ENCODE measurements at places on chromosomes 16 and 17.
A peak's percentile ranks its signal among the peaks of the same experiment; 100 is the strongest.

GRCh38 chr16:72198021-72198711, 26.2 kb upstream of the PMFBP1 start:
- DNase-seq = peak; percentile 92

GRCh38 chr17:58244963-58245362, 6.6 kb downstream of the LPO start:
- DNase-seq = no peak

DNA sequence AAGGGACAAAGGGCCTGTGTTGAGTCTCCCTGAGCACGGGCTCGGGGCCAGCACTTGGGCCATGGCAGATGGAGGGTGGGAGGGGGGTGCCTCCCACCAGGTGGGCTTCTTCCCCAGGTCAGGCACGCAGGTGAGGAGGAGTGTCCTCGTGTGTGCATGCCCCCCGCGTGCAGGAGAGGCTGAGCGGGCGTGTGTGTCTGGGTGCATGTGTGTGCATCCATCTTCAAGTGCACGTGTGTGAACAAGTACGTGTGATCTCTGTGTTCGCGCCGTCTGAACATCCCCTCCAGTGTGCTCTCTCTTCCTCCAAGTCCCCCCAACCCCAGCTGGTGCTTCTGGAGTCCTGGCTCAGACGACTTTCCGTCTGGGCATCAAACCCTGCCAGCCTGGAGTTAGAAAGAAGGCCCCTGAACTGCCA, 2.7 kb upstream of the ZG16B start:
- DNase-seq = no peak

GRCh38 chr17:49527927-49528651, 33.0 kb downstream of the NGFR start:
- DNase-seq = no peak

DNA sequence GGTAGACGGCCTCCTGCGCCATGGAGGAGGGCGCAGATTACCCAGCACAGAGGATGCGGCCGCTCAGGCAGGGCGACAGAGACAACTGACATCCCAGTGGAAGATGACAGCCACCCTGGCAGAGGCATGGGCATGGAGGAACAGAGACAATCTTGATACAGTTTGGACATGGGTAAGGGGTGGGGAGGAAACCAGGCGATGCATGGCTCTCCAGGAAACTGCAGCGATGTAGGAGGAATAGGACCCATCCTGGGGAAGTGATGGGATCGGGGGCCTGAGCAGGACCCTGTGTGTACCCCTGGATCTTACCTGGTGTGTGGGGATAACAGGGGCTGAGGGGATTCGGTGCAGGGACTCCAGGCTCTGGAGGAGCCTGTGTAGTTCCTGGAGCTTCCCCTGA, 4.6 kb downstream of the OSBPL7 start:
- no peak for DNase-seq

GRCh38 chr17:45311760-45312476, 4.9 kb downstream of the MAP3K14 start:
- DNase-seq = no peak

GRCh38 chr17:5785338-5785737, 201.0 kb upstream of the NLRP1 start:
- DNase-seq = no peak

DNA sequence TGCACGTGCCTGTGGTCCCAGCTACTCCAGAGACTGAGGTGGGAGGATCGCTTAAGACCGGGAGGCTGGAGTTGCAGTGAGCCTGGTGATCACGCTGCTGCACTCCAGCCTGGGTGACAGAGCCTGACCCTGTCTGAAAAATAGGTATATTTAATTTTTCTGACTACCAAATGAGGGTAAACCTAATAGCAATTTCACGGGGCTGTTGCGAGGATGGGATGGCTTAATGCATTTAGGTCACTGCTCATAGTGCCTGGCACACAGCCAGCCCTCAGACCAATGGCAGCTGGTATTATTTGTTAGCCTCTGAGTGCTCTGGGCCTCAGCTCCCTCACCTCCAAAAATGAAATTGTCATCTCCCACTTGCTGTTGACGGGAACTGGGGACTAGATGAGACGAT, 5.9 kb upstream of the CDIP1 start:
- DNase-seq = no peak

- DNase-seq = no peak
Observed at GRCh38 chr17:49635121-49635520, 42.8 kb downstream of the SPOP start.

- DNase-seq = no peak
Observed at GRCh38 chr16:47278306-47278970, 134.7 kb upstream of the NETO2 start.

- no peak for DNase-seq
Observed at GRCh38 chr16:68636064-68636560, 9.0 kb upstream of the CDH3 start.

- no peak for DNase-seq
Observed at GRCh38 chr16:23174622-23175021, 7.9 kb upstream of the SCNN1G start.

DNA sequence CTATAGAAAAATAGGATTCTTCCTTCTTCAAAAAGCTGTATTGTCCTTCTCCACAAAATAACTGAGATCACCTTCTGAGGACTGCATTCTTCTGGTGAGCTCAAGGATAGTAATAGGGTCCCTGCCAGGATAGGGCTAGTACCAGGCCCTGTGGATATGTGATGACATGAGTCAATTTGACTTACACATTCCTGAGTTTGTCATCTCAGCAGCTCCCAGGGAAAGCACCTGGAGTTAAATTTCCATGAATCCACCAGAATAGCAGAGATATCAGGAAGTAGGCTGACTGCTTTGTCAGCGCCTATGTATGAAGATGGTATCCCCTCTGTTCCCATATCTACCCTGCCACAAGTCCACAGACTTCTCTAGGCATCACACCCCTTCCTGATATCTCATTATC, 225.8 kb downstream of the PMP22 start:
- no peak for DNase-seq

DNA sequence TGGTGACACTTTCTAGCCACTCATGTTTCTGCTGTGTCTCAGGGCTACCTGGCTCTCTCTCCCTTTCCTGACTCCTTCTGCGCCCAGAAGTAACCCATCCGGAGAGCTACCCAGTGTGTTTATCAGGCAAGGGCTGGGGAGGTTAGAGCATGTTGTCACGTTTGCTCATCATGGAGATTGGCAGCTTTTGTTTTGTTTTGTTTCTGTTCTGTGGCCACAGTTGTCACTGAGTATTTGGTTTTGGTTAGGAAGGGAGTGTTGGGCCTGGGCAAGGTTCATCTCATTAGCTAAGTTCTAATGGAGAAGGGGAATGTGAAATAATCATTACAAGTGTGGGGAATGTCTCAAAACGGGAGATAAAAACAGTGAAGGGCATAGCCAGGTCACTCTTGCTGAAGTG, 390.8 kb downstream of the CPPED1 start:
- DNase-seq = no peak

DNA sequence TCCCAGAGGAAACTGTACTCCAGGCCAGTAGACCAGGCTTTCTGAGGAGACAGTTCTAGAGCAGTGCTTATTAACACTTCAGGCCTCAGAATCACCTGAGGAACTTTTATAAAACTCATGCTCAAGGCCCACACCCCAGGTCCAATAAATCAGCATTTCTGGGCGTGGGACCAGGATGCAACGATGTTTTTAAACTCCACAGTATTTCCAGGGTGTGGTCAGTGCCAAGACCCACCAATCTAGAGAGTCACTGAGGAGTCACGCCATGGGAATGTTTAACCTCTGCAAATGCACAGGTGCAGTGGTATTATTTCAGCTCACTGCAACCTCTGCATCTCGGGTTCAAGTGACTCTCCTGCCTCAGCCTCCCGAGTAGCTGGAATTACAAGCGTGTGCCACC, 3.9 kb upstream of the TRPV1 start:
- no peak for DNase-seq

- DNase-seq = no peak
Observed at GRCh38 chr16:12614662-12615278, 188.9 kb downstream of the CPPED1 start.

DNA sequence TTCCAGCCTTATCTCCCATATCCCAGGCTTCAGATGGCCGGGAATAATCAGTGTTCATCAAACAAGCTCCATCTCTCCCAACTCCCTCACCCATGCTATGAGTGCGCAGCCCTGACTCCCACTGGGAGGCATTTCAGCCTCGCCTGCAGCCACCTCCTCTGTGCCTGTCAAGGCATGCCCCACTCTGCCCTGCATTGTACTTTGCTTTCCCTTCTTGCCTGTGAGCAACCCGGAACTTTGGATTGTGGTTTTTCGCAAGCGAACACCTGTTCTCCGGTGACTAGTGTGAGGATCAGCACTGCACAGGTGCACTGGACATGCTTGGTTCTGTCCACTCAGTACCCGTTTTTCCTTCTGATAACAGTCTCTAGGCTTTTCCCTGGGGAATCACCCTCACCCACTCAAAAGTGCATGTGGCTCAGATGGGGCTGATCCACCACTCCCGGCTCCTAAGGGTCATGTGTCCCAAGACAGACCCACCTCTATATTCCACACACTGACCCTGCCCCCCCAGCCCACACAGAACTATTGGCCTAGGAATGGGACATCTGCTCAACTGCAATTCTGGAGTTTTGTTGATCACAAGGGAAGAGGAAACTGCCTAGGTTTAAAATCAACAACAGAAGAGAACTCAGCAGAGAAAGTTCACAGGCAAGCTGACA, 9.1 kb downstream of the CHST6 start:
- DNase-seq = no peak

All from fibroblast of the conjunctiva (primary cell).